NCI-H1436 treated with DMSO at 0.1 percent for 48 hours (cell line): ENCODE measurements at places on chromosomes 1 and 21.

GRCh38 chr1:12001249-12001917 is 17.9 kb upstream of the MIIP start:
- no peak for DNase-seq

- no peak for DNase-seq
Measured at GRCh38 chr1:228938537-228938901, 203.2 kb downstream of the RHOU start.

GRCh38 chr1:157007306-157007705 is 38.2 kb downstream of the ARHGEF11 start:
- no peak for DNase-seq

DNA sequence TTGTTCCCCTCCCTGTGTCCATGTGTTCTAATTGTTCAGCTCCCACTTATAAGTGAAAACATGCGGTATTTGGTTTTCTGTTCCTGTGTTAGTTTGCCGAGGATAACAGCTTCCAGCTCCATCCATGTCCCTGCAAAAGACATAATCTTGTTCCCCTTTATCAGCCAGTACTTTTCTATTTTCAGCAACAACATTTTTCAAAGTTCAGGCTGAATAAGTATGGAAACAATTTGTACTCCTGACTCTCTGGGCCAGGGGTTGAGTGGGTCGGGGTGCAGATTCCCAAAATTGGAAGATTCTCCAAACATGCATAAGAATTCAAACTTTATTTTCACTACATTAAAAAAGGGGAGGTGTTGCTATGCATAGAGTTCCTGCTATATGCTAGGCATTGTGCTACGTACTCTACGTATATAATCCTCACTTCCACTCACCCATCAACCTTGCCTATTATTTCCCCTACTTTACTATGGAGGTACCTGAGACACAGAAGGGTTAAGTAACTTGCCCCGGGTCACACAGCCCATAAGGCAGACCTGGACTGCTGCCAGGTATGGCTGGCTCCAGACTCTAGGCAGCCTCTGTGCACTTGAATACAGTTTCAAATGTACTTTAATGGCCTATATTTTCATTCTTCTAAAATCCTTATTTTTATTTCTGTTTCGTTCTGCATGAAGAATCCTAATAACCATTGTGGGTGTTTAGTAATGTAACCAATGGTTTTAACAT is 117.1 kb upstream of the C8B start:
- DNase-seq: no peak

GRCh38 chr1:28259934-28260802 is 850 bp downstream of the SESN2 start:
- no peak for DNase-seq
